Activated CD8-positive, alpha-beta T cell treated with anti-CD3 and anti-CD28 coated beads for 36 hours (primary cell): ENCODE measurements at places on chromosomes 2 and 18. TPM values are rescaled to one million over a fixed set of nuclear protein-coding genes. Genes with fewer than 3 reads are reported as not detected.

DNA sequence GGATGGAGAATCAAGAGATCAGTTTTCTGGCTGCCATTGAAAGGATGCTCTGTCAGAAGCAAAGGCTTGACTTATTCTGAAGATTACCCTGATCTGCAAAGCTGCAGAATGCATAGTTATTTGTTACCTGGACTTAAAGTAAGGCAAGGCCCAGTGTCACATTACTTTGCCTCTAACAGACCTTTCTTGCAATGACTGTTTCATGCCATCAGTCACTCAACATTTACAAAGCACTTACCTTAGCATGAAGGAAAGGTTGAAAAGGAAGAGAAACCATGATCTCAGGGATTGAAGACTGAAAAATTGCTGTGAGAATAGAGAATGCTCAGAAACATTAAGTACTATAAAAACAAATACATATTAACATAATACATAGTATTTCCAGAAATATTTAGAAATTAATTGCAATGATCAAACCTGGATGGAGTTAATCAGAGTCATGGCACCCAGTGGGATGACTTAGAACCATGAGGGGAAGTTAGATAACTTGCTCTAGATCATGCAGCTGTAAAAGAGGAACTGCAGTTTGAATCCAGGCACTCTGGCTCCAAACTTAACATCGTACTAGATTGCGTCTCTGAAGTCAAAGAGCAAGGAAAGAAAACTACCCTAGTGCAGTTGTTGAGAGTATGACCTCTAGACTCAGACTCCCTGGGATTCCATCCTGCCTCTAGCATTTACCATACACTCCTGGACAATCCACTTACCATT, 26.5 kb upstream of the FAM117B start:
- no peaks in the 10 kb centered on the region for H3K27me3 ChIP-seq
- H3K36me3 ChIP-seq, result no peaks in the 10 kb centered on the region
- DNase-seq, result no peak
- H3K4me1 ChIP-seq, result peaks cover 18% of the 10 kb centered on the region
- no peak overlapping the region for H3K4me3 ChIP-seq
- H3K27ac ChIP-seq, result no peak overlapping the region

- no peak for DNase-seq
- peaks cover 19% of the 10 kb centered on the region for H3K36me3 ChIP-seq
- no peak overlapping the region for H3K4me3 ChIP-seq
- no peak overlapping the region for H3K27ac ChIP-seq
- H3K27me3 ChIP-seq, result no peaks in the 10 kb centered on the region
- H3K4me1 ChIP-seq, result peaks cover 7% of the 10 kb centered on the region
These were observed 68.5 kb downstream of the USP40 start for GRCh38 chr2:233498126-233498525.

DNA sequence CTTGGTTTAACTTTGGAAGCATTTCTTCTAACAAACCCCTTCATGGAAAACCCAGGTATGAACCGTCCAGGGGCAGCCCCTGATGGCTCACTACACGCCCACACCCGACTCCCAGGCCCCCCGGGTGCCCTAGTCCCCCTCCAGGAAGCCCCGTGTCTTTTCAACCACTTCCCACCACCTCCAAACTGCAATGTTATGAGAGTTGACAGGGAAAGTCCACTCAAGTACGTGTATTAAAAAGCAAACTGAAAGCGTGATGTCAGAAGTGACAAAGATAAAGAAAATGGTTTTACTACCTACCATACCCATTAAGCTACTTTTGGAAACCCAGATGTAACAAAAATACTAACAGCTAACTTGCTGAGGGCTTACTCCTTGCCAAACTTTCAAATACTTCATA, 51.5 kb downstream of the L3MBTL4 start:
- no peak overlapping the region for H3K27ac ChIP-seq
- H3K4me3 ChIP-seq, result no peak overlapping the region
- no peaks in the 10 kb centered on the region for H3K36me3 ChIP-seq
- DNase-seq, result peak; percentile 32
- H3K27me3 ChIP-seq, result no peaks in the 10 kb centered on the region

- no peak overlapping the region for H3K27ac ChIP-seq
- no peaks in the 10 kb centered on the region for H3K4me1 ChIP-seq
- H3K4me3 ChIP-seq, result no peak overlapping the region
- DNase-seq, result no peak
- H3K36me3 ChIP-seq, result no peaks in the 10 kb centered on the region
These were observed 286.4 kb upstream of the MMADHC start for GRCh38 chr2:149873936-149874335.

DNA sequence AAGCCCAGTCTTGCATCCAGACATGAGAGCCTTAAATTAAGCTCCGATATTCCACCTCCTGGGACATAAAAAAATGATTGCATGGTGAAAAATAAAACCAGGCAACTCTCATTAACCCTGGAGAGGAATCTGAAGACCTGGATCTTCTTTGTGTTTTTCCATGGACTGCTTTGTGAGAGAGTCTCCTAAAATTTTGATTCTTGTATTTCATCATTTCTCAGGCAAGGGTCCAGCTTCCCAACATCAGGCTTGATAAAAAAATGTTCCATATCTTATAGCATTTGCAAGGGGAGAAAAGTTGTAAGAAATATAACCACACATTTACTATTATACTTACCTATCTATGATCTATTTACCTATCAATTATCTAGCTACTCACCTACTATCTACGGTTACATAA, 327.5 kb upstream of the SPHKAP start:
- H3K4me3 ChIP-seq, result no peak overlapping the region
- DNase-seq, result no peak
- no peaks in the 10 kb centered on the region for H3K36me3 ChIP-seq

DNA sequence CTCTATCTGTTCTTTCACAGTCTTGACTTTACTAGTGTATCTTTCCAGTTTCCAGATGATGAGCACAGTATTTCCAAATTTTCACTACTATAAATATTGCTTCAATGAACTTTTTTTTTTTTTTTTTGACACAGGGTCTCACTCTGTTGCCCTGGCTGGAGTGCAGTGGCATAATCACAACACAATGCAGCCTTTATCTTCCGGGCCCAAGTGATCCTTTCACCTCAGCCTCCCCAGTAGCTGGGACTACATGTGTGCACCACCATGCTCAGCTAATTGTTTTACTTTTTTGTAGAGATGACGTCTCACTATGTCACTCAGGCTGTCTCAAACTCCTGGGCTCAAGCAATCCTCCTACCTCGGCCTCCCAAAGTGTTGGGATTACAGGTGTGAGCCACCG, 142.8 kb downstream of the SRBD1 start:
- DNase-seq, result no peak
- H3K4me1 ChIP-seq, result no peaks in the 10 kb centered on the region
- H3K27ac ChIP-seq, result no peak overlapping the region
- no peaks in the 10 kb centered on the region for H3K27me3 ChIP-seq
- no peak overlapping the region for H3K4me3 ChIP-seq

DNA sequence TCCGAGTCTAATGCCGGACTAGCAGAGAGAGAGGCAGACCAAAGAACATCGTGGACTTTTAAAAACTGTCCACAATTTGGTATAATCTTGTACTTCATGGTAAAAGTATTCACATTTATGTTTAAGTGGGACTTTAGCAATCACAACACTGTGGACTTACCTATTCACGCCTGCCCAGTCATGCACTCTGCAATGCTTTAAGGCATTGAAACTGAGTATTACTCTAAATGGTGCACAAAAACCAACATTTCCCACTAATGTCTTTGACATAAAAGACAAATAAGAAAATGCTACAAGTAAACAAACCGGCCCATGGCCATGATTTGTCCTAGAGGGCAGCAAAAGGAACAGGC, 91.3 kb downstream of the ACVR1 start:
- no peak for DNase-seq
- H3K27ac ChIP-seq, result no peak overlapping the region

DNA sequence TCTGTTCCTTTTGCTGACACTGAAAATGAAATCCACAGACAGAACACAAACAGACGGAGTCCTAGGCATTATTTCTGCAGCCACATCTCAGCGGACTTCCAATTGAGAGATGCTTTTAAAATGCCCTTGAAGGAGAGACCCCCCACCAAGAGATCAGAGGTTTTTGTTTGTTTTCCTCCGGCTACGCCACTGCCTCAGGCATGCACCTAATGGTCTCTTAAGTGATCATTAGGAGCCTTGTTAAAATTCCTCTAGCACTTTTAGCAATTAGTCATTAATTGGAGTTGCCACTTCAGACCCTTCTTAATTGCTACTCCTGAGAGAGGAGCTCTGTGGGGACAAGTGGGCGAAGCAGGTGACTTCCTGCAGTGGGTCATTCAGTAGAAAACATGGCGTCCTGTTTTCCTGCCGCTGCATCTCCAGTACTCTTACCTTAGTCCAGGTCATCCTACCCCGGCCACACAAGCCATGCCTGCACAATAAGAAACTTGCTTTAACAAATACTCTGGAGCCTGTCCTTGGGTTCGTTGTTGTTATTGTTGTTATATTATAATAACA, 257.7 kb upstream of the CHAC2 start:
- no peak overlapping the region for H3K4me3 ChIP-seq
- no peak overlapping the region for H3K27ac ChIP-seq
- DNase-seq, result no peak
- H3K27me3 ChIP-seq, result no peaks in the 10 kb centered on the region

DNA sequence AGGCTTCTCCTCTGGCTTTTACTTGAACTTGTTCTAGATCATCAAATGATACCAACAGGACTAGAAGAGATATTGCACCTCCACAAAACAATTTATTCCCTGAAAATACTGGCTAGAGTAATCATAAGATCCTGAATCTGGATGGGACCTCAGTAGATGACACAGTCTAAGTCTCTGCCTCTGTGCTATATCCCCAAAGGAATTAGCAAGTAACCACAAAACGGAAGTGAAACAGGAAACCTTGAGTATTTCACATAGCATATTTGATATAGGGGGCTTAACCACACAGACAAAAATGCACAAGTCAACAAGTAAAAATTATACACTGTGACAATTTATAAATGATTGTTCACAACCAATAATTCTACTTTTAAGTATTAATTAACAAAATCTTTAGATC, 456.9 kb upstream of the TNP1 start:
- no peaks in the 10 kb centered on the region for H3K27me3 ChIP-seq
- no peak for DNase-seq
- H3K36me3 ChIP-seq, result peaks cover 2% of the 10 kb centered on the region
- H3K4me3 ChIP-seq, result no peak overlapping the region
- peaks cover 14% of the 10 kb centered on the region for H3K4me1 ChIP-seq

DNA sequence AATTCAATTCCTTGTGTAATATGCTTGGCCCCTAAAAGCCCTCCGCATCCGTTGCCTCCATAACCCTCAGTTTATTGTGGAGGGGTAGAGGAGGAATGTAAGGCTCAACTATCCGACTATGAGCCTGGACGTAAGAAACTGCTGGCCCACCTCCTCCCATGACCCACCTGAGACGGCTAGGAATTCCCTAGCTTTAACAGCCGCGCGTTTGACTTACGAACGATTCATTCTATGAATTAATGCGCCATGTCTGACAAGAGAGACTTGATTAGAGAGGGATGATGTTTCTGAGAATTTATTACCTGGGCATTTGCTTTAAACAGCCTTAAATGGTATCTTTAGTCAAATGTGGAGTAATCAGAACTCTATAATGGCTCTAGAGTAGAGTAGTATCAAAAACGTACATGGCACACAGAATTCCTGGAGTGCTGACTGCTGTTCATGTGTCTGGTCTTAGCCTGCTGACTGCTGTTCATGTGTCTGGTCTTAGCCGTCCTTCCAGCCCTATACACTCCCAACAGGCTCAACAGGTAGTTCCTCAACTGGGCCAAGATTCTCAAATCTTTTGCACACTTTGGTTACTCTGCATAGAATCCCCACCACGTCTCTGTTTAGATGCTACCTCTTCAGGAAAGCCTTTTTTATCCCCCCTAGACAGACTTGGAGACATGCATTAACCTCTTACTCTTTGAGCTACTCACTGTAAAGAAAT, 899 bp upstream of the GFPT1 start:
- H3K4me3 ChIP-seq, result peak overlapping the region; percentile 89
- no peak for DNase-seq
- H3K36me3 ChIP-seq, result peaks cover 1% of the 10 kb centered on the region
- peak overlapping the region; percentile 93 for H3K27ac ChIP-seq
- H3K4me1 ChIP-seq, result peaks cover 29% of the 10 kb centered on the region

- DNase-seq, result no peak
- no peak overlapping the region for H3K27ac ChIP-seq
- peaks cover 2% of the 10 kb centered on the region for H3K27me3 ChIP-seq
- no peak overlapping the region for H3K4me3 ChIP-seq
These were observed 417.9 kb downstream of the HRH4 start for GRCh38 chr18:24878289-24878688.

GRCh38 chr2:70532244-70532935, 21.2 kb downstream of the TGFA start:
- peaks cover 3% of the 10 kb centered on the region for H3K36me3 ChIP-seq
- no peaks in the 10 kb centered on the region for H3K27me3 ChIP-seq
- DNase-seq, result no peak
- peaks cover 4% of the 10 kb centered on the region for H3K4me1 ChIP-seq
- no peak overlapping the region for H3K4me3 ChIP-seq
- H3K27ac ChIP-seq, result no peak overlapping the region

DNA sequence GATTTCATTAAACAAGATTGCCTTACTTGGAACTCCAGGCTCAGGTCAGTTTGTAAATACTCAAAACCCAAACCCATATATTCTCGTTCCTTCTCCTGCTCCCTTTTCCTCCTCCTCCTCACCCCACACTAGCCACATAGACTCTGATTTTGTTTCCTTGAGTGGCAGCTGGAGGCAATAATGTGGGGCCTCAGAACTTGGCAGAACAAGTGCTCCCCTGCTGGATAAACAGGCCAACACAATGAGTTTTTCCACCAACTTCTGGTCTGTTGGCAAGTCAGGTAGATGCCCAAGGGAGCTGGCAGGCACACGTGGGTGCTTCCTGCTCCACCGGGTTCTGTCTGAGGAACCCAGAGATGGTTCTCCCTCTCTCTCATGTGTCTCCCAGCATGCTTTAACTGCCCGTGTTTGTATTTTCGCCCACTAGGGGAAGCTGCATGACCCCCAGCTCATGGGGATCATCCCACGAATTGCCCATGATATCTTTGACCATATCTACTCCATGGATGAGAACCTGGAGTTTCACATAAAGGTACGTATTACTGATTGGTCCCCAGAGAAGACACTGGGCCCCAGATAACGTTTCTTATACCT, 61.9 kb downstream of the KIF5C start:
- no peaks in the 10 kb centered on the region for H3K27me3 ChIP-seq
- no peak for DNase-seq
- no peak overlapping the region for H3K27ac ChIP-seq
- H3K4me1 ChIP-seq, result no peaks in the 10 kb centered on the region
- H3K4me3 ChIP-seq, result no peak overlapping the region

DNA sequence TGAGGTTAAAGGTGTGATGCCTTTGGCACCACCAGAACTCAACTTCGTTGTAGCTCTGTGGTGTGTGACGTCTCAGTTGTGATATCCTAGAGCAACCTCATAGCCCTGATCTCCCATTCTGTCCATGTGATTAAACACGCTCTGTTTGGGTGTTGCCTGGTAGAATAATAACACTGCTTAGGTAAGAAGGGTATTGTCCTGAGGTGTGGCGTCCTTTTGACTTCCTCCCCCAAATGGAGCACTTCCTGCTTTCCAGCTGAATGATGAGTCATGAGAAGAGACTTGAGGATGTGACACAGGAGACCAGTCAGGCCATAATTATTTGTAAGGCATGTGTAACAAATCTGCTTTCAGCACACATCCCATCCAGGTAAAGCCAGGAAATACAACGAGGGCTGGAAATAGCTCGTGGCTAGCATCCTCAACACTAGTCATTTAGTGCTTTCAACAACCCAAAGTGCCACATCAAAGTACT, 100.7 kb downstream of the RAPGEF4 start:
- DNase-seq, result peak; percentile 12
- H3K36me3 ChIP-seq, result no peaks in the 10 kb centered on the region
- H3K27me3 ChIP-seq, result peaks cover 10% of the 10 kb centered on the region
- no peak overlapping the region for H3K4me3 ChIP-seq
- peaks cover 5% of the 10 kb centered on the region for H3K4me1 ChIP-seq

The OLA1 gene
- total RNA-seq, result 137 TPM

The TACR1 gene
- total RNA-seq, result not detected

The MC5R gene
- not detected for total RNA-seq

The EVX2 gene
- total RNA-seq, result not detected

The DUSP19 gene
- 2.3 TPM for total RNA-seq
